ENCODE measurements at places on chromosomes 6 and 20.

- no peak for DNase-seq
These were observed 30.4 kb downstream of the TGM2 start for GRCh38 chr20:38134427-38135270.

DNA sequence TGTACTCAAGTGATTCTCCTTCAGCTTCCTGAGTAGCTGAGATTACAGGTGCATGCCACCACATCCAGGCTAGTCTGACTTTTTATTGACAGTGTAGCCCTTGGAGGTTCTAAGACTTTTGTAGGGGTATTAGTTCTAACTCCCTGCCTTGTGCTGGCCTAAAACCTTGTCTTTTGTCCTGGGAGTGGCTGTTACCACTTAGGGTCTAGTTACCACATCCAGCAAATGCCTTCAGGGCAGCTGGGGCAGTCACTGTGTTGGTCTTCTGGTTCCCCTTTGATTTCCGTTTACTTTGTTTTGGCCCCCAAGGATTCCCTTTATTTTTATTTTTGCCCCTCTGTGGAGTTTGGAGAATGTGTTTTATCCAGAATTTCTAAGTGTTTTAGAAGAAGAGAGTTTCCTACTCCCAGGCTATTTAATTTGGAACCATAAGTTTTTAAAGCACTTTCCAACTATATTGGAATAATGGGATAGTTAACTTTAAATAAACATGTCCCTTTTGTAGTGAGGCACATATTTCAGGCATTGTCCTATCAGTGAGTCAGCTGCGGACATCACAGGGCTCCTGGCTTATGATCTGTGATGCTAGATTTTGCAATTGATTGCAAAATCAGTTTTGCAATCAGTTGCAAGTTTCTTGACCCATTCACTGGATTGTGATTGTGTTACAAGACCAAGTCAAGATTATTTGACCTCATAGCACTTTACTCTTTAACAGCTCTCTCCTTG is 25.0 kb downstream of the IL22RA2 start:
- no peak for DNase-seq

- DNase-seq = no peak
These were observed 38.9 kb upstream of the THBS2 start for GRCh38 chr6:169292338-169293124.

DNA sequence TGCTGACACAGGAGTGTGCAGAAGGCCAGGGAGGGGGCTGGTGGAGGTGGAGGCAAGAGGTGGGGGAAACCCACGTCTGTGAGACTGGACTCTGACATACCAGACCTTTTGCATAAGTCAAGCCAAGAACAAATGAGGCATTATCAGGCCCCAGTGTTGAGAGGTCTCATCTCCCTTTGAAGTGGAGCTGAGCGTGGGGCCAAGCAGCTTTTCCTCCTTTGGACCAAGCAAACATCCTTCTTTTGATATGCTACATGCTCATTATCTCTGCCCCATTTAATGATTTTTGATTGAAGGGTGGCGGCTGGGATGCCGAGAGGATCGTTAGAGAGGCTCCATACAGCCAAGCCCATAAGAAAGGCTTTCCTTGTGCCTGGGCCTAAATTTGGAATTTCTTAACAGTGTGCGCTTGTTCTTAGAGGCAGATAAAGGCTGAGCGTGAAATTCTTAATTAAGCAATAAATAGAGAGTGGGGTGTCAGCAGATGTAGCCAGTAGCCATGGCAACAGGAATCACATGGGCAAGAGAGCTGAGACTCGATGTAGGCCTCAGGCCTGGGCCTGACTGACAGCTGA is 244.5 kb downstream of the PKHD1 start:
- DNase-seq = no peak

GRCh38 chr6:29723262-29723665 is at the start of gene HLA-F:
Gene HLA-F, plus strand, starts transcription at chr6:29723434. Its CDS starts 30 bp downstream, at chr6:29723464.
- no peak for DNase-seq

DNA sequence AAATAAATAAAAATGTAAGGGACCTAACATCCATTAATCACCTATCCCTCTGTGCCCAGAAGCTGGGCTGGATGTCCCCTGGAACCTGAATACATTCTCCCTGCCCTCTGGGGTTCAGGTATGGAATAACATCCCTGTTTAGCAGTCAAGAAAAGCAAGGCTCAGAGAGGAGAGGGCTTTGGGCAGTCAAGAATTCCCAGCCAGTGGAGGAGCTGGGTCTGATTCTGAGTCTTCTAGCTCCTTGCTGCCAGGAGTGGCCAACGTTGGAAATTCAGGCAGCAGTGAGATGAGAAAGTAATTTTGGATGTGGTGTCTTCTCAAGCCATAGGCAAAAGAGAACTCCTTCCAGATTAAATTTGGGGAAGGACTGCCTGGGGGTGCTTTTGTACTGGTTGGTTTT is 42.6 kb upstream of the ZNFX1 start:
- DNase-seq = no peak

DNA sequence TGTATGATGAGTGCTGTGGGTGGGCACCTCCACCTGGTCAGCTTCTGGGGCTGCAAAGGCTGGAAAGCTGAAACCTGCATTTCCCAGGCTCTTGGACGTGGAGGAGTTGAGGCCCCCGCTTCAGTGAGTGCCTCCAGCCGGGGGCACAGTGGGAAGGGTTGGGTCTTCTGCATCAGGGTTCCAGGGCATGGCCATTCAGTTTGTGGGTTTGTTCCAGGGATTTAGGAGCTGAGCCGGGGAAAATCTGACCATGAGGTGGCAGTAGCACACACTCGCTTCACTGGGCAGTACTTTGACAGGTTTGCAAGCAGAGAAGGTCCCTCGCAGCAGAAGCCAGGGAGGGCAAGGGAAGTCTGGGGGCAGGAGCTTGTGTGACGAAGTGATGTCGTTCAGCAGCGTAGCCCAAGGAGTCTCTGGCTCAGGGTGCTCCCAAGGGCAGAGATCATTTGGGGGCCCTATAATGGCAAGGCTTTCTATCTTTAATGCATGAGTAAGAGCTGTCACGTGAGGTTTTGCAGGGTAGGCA is 69.5 kb upstream of the SULF2 start:
- no peak for DNase-seq

DNA sequence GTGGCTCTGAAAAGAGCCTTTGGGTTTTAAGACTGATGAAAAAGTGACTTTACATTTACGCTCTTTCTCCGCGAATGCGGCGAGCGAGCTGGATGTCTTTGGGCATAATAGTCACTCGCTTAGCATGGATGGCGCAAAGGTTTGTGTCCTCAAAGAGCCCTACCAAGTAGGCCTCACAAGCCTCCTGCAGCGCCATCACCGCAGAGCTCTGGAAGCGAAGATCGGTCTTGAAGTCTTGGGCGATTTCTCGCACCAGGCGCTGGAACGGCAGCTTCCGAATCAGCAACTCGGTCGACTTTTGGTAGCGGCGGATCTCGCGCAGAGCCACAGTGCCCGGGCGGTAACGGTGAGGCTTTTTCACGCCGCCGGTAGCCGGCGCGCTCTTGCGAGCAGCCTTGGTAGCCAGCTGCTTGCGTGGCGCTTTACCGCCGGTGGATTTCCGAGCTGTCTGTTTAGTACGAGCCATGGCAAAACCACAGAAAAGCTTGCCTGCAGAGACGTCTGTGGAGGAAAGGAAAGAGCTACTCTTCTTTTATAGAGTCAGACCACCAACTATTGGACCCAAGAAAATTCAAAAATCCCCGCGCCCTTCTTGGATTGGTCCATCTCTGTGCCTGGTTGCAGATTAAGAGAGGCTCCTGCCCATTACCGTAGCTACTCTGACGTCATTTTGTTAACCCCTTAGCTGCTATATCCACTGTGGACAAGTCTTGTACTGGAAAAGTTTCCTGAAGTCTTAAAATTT is 55.5 kb upstream of the HFE start:
- no peak for DNase-seq

DNA sequence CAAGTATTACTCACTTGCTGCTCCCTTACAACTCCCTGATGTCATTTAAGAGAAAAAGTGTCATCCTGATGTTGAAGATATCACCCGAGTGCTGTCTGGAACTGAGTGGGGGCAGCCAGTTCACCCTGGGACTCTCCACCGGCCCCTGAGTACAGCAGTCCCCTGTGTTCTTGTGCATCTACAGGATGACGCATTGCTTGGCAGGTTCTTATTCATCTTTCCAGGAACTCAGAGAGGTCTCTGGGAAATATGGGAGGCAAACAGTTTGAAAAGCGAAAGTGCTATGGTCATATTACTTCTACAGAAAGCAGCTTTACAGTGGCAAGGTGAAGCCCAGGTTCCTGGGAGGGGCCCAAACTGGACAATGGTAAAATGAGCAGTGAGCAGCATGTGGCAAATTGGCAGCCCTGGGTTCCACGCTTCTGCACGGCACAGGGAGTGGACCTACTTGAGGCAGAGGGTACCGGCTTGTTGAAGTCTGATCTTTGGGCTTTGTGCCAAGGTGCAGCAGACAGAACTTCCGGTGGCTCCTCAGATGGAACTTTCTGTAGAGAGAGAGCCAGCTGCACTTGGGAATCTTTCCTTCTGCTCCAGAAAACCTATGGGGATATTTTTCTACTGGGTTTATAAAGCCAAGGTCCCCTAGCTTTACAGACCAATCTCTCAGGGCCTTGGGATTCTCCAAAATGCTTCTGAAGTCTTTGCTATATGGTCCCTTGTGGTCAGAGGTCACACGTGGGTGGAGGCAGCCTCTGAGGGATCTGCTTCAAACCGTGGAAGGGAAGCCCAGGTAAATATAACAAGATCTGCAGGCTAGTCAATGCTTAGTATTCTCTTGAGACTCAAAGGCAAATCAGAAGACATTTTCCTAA is 128.3 kb downstream of the MAP3K7 start:
- DNase-seq = no peak

DNA sequence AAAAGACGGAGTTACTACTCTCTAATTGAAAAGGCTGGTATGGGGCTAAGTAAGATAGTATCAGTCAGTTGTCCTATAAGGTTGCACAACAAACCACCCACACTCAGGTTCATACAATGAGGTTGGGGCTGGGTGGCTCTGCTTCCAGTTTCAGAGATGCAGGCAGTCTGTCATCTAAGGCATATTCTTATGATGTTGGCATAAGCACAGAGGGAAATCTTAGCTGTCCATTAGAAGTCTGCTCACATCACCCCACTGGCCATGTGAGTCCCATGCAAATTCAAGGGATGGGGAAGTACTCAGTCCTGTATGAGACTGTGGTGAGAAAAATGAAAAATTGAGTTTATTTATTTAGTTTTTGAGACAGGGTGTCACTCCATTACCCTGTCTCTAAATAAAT is 118.6 kb downstream of the LAMP5 start:
- no peak for DNase-seq

DNA sequence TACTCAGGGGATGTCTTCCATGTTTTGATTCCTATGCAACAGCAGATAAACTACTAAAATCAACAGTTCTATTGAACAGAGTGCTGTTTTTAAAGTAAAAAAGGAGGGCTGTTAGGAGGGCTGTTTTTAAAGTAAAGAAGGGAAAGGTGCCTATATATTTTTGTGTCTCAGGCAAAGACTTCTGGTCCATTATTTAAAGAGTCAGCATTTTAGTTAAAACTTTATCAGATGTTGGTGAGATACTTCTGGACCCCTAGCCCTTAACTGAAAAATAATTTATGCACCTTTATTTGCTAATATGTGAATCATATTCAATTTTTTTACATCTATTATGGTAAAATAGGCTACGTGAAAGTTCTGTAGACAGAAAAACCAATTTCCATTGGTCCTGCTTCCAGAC is 144.8 kb downstream of the MOXD1 start:
- no peak for DNase-seq

GRCh38 chr6:106519460-106520394 is 109.6 kb downstream of the RTN4IP1 start:
- no peak for DNase-seq

DNA sequence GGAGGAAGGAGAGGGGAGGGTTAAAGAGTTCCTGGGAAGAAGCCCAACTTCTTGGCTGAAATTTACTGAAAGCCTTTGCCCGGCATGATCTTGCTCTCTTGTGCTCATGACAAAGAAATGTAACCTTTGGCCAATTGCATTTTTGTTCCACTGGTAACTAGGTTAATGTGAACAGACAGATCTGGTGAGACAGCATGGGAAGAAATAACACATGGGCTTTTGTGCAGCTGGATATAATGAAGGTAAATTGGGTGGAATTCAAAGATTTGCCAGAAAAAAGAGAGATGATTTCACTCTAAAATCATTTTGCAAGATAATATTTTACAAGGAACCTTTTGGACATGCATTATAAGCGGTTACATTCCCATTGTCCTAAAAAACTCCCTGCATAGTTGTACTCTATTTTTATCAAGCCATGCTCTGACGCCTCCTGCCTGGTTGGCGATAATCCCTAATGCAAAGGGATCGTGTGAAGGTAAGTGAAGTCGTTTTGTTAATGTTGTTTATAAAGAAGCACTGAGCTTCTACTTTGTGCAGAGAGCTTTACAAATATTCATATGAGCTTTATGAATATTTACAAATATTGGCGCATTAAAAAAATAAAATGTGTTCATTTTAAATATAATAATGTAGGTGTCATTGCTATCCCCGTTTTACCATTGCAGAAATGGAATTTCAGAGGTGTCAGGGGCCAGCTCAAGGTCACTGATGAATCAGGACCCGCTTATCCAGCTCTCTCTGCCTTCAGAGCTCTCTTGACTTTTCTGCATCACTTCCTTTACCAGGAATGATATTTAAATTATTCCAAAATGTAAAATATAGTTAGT is 161.3 kb upstream of the AGPAT4 start:
- no peak for DNase-seq

- DNase-seq = no peak
These were observed 933 bp downstream of the SSR1 start for GRCh38 chr6:7311917-7312615.

DNA sequence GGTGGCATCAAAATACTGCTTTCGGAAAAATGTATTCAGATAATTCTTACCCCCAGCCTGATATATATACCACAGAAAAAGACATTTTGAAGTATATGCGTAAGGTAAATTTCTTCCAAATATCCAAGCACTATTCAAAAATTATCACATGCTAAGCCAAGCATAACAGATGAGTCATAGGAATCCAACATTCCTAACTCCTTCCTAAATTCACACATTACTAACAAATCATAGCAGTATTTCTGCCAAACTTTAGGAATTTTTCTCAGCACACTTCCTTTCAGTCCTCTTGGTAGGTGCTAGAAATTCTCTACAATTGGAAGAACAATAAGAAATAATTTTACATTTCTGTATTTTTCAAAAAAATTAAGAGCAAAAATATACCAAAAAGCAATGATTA is 417.5 kb downstream of the EYS start:
- DNase-seq = no peak

- DNase-seq = no peak
These were observed 119.1 kb upstream of the MAP7 start for GRCh38 chr6:136669299-136669699.

DNA sequence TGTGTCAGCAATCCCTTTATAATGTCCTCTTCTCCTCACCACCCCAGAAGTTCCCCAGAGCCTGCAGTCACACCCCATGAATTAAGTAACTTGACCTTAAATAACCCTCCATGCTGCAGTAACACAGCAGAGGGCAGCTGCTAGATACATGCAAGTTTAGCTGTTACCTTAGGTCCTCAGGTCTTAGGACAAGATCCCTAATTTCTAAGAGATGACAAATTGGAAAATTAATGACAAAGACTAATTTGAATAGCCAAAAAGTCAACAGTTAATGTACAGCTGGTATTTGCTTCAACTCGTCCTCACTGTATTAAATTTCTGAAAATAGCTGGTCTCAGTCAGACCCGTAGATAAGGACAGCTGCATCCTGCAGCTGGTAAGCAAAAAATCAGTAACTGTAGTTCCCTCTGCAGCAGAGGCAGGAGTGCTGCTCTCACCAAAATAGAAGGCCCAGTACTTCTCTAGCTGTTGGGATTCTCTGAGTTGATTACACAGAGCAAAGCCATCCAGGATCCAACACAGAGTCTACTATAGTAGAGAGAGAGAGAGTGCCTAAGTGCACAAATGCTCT is 62.4 kb downstream of the TNFRSF21 start:
- no peak for DNase-seq

GRCh38 chr6:20487669-20488375 is 46.4 kb upstream of the CDKAL1 start:
- DNase-seq = no peak

GRCh38 chr20:20568604-20569205 is 143.7 kb downstream of the RALGAPA2 start:
- no peak for DNase-seq

All from cortex of kidney (tissue), 1 donor.